ENCODE measurements at places on chromosomes 1 and 21.

DNA sequence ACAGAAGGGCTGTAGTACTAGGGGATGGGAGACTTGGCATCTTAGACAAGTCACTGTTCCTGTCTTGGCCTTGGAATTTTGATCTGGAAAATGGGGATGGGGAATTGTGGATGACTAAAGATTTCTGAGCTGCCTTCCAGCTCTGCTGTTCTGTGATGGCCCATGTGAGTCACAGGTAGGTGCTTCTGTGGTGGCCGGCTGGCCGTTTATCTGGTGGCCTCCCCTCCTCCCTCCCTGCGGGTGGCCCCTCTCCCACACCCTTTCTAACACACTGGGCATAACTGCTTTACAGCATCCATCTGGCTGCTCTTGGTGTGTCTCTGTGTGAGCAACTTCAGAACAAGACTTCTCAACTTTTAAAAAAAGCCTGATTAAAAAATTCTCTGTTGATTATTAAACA is 35.9 kb downstream of the KCNA2 start:
- DNase-seq = no peak

DNA sequence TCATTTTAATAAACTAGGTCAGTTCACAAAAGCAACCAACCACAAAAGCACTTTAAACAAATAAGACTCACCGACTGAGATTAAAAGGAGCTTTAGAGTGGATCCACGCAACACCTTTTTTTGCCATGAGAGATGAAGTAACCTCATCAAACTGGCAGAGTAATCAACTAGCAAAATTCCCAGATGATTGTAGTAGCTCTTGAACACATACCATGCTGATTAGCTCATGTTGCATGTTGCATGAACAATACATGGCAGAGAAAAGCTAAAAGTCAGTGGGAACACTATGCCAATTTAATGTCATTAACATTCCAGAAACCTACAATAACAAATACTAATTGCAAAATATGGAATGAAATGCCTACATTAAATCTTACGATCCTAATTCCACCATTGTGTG is 4.1 kb downstream of the WARS2 start:
- no peak for DNase-seq

DNA sequence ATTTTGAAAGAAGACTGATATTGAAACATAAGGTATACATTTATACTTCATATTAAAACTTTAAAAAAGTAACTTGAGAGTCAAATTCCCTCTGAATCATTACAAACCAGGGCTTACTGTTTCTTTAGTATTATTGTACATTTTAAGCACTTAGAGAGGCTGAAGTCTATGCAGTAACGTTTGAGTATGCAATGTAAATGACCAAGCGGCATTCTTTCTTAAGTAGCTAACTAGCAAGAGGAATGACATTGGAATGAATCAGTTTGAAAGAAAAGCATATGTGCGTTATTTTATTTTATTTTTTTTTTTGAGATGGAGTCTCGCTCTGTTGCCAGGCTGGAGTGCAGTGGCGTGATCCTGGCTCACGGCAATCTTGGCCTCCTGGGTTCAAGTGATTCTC is 24.3 kb downstream of the WNT2B start:
- DNase-seq = no peak

GRCh38 chr1:36176106-36176949 is 20.4 kb downstream of the MAP7D1 start:
- no peak for DNase-seq

- no peak for DNase-seq
Observed at GRCh38 chr1:34266127-34266951, 89.6 kb downstream of the C1orf94 start.

DNA sequence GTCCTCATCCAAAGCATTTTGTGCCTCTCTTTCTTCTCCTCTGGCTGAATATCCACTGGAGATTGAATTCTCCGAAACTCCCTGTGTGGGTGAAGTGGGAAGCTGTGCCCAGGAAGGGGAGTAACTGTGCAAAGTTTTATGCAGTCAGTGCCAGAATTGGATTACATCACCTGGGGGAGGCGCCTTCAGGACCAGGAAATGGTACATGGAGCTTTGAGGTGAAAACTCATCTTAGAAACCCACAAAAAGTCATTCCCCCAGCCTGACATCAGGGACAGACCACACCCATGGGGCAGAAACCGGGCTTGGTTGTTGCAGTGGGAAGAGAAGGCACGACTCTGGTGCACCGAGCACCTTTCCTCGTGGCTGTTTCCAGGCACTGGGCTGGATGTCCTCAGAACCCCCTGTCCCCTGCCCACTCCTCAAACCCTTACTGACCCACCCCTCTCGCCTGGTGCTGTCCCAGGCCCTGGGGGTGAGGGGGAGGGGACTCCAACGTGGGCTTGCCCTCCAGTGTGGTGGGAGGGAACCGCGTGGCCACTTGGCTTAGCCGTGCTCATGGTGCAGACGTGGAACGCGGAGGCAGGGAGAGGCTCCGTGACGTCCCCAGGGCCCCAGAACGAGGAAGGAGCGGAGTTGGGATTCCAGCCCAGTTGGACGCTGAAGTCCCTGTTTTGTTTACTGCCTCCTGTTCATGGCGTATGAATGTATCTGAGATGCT is 15.7 kb downstream of the TFF3 start:
- DNase-seq = no peak

- no peak for DNase-seq
Observed at GRCh38 chr1:197285526-197286205, 17.6 kb downstream of the CRB1 start.

DNA sequence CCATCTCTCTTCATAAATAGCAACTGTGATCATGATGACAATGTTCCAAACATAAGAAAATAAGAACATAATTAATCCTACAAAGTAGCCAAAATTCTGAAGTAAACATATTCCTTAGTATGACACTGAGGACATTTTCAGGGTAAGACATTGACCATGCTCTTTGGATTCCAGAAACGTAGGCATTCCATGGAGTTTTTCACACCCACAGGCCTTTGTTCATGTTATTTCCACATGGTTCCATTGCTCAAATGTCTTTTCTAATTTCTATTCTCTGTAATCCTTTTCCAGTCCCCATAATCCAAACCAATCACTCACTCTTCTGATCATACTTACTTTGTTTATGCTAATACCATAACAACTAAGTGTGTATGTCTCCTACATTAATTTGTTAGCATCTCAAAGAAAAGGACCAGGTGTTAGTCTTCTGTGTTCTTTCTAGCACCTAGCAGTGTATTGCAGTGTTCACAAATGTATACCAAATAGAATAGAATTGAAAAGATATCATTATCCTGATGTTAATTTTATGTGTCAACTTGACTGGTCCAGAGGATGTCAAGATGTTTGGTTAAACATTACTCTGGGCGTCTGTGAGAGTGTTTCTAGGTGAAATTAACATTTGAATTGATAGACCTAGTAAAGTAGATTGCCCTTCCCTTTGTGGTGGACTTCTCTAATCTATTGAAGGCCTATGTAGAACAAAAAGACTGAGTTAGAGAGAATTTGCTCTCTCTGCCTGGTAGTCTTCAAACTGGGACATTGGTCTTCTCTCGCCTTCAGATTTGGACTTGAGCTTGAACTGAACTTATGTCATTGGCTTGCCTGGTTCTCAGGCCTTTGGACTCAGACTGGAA is 516.6 kb downstream of the PTPRC start:
- no peak for DNase-seq

- no peak for DNase-seq
Observed at GRCh38 chr1:64062941-64063581, 140.4 kb upstream of the UBE2U start.

DNA sequence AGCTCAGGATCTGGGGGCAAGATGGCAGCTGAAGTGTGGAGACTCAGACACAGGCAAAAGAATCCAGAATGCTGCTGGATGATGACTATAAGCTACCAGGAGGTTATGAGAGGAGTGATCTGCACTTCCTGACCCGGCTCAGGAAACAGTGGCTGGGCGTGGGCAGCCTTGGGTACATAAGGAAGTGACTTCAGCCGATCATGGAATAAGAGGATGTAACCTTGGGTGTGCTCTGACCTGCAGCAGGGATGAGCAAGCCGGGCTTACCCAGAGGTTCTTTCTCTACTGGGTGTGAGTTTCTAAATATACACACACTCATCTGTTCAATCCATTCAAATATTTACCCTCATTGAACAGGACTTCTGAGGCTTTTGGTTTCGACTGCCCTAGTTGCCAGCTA is 62.7 kb downstream of the CD34 start:
- DNase-seq = no peak

GRCh38 chr1:119593805-119594204 is 54.3 kb downstream of the ZNF697 start:
- DNase-seq = no peak

- DNase-seq = no peak
Observed at GRCh38 chr1:2803931-2804627, 2.6 kb upstream of the TTC34 start.

DNA sequence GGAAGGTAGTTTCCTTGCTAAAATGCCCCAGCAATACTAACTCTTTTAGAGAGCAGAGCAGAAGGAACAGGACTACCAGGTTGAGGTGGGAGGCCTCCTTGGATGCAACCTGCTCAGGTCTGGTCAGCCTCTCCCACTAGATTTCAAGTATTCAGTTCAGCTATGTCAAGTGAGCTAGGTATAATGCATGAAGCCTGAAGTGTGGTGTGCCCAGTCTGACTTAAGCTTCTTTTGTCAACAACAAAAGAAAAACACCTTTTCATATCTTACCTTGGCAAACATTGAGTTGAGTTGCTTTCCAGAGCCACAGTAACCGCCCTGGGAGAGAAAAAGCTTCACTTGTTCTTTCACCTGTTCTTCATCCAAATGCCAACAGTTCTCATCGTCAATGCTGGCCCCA is 47.8 kb downstream of the UROD start:
- no peak for DNase-seq

Measured in NCI-H1694 treated with DMSO at 0.1 percent for 48 hours (cell line).